Nephron progenitor cell (in vitro differentiated cells): ENCODE measurements at places on chromosomes 4 and X.

- no peak for DNase-seq
These were observed 18.1 kb downstream of the SOWAHB start for GRCh38 chr4:76879731-76880364.

- DNase-seq: no peak
These were observed 485.3 kb upstream of the PITX2 start for GRCh38 chr4:111108153-111108552.

DNA sequence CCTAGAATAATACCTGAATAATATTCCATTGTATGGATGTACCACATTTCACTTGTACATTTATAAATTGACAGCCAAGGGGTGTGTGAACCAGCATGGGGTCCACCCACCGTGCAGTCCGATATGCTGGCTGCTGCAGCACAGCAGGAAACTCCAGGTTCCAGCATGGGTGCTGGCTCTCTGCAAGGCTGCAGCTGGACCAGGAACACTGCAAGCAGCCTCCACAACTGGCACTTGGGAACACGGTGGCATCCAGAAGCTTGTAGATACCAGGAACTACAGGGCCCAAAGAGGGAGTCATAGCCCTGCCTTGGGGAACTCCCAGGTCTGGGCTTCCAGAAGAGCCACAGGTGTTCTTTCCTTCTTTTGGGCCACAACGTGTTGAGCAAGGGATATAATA lies 91.2 kb downstream of the NXF2 start:
- no peak for DNase-seq

- DNase-seq: no peak
These were observed 234.1 kb downstream of the VEGFC start for GRCh38 chr4:176558661-176559060.

DNA sequence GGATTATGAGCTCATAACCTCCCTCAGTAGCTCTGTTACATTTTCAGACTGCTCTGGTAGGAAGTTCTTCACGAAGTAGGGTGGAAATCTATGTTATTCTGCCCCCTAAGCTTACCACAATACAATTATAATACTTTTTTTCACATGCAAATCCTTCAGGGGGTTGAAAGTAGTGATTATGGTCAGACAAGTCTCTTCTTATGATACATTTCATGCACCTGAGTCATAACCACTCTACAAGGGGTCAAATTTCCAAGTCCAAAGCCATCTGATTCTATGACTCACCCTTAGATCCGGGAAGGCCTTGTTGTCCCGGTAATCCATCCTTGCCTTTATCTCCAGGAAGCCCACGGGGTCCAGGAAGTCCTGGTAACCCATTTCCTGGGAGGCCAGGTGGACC lies 95.2 kb downstream of the ATG4A start:
- DNase-seq: no peak

- DNase-seq: no peak
These were observed 146.2 kb downstream of the NPNT start for GRCh38 chr4:106041294-106042002.

DNA sequence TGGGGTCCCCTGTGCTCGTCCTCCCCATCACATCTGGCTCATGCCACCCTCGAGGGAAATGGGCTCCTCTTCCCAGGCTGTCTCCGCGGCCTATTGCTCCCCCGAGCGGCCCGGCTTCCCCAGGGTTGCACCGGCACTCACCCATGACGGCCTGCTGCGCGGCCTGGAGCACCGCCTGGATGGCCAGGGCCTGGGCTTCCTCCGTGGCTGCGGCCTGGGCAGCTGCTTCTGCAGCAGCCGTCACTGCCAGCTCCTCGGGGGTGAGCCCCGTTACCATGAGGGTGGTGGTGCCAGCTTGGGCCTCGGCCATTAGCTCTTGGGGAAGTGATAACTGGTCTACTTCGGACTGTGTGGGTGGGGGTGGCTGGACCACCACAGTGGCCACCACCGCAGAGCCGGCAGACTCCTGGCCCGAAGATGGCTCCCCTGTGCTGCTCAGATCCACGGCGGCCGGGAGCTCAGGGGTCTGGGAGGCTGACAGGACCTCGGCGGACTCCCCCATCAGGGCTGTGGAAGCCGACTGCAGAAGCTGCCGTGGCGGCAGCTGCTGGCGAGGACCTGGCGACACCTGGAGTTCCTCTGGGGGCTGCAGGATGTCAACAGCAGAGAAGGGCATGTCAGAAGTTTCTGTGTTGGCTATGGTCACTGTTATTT lies 8.1 kb upstream of the RENBP start:
- DNase-seq: no peak

- DNase-seq: peak; percentile 1
These were observed 6.3 kb upstream of the HAUS3 start for GRCh38 chr4:2248044-2248780.
